ENCODE measurements at places on chromosomes 13 and 19.

DNA sequence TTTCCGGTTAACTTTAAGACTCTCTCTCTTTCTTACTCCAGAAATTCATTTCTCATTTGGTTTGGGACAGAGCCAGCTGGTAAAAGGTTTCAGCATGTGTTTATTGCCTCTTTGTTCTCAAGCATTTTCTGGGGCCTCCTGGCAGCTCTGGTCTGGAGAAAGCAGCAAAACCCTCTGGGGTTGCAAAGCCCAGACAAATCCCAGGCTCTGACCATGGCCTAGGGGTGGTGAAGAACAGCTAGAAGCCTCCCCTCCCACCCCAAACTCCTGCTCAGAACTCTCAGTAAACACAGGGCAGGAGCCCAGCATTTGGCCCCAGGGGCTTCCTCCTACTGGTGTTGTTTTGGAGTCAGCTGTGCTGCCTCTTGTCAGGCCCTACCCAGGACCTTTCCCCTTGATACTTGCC, 124.2 kb upstream of the SERP2 start:
- no peak for DNase-seq

GRCh38 chr13:77184455-77184854, 142.4 kb downstream of the MYCBP2 start:
- no peak for DNase-seq

DNA sequence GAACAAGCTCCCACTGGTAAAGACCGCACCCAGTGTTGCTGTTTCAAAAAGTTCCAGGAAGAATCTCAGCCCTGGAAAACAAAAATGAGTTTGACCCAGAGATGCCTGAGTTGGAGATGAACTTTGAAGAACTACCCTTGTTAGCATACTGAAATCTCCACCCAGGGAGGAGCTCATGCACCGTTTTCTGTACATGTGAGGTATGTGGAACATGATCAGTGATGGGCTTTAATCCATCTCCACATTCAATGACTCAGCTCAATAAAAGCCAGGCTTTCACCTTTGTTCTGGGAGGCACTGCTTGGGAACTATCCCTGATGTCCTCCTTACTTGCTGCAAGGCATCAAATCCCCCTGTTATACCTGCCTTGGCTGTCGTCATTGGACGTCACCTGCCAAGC, 279.9 kb downstream of the UQCRFS1 start:
- no peak for DNase-seq

DNA sequence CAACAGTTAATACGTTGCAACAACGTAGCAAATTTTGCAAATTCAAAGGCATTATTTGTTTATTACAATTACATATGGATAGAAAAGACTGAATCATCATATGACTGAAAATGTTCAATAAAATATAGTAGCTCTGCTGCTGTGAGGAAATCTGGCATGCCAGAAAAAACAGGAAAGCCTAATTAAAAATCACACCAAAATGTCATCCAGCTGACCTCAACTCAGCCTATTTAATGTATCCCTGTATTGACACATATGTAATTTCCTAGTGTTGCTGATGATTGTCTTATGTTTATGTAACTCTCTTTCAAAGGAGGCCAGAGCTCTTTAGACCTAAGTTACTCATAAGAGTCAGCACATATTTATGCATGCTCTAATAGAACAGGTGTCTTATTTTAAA, 495.0 kb downstream of the PCDH17 start:
- no peak for DNase-seq

DNA sequence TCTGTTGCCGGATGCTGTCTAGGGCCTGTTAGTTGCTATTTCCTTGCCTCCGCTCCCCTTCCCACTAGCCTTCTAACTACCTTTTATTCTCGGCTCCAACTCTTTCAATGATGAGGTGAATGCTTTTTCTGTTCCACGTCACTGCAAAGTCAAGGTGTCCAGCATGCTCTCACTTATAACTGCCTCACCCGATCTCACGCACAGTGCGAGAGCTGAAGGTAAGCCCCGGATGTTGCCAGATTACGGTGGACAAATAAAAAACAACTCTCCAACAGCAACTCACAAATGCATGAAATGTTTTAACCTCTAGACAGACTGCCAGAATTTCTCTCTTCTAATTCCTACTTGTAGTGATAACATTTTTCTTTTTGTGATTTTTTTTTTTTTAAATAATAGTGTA, 169.9 kb downstream of the STK24 start:
- no peak for DNase-seq

DNA sequence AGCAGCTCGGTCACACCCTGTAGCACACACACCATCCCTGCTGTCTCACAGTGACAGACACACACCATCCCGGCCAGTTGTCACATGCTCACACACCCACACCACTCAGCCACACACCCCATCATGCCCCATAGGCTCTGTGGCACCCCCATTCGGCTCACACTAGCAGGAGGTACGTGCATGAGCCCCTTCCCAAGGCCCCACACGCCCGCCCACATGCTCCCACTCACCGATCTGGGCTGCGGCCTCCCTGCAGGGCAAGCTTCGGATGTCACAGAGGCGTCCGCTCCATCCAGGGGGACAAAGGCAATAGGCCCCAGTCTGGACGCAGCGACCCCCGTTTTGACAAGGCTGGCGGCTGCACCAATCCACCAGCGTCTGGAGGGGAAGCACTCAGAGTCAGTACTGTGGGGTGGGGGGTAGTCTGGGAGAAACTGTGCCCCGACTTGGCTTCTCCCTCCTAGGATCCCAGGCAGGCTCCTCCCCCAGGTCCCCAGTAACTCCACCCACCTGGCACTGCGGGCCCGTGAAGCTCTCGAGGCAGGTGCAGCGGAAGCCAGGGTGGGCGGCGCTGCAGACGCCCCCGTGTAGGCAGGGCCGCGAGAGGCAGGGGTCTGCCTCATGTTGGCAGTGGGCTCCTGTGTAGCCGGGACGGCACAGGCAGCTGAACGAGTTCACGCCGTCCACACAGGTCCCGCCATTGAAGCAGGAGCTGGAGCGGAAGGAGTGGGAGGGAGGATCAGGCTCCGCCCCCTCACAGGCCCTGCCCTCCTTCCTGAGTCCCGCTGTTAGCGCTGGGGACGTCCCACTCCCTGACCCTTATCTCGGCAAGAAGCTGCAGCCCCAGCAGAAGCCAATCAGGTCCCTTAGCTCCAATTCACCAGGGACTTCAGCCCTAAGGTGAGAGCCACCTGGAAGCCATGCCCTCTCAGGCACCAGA, 20.1 kb downstream of the NOTCH3 start:
- DNase-seq: no peak

DNA sequence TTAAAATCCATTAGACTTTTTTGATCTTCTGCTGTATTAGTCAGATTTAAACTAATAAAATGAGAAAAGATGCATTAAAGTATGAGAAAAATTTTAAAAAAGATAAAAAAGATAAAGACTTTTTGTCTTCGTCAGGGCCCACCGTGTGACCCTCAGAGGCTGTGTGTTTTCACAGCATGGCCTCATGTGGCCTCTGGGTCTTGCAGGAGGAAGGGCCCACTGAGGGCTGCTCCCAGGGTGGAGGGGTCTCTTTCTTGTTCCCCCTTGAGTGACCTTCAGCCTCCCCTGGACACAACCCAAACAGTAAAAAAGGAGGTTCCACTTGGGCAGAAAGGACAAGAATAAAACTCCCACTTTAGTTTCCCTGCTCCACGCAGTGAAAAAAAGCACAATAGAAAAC, 57.1 kb upstream of the RANBP3 start:
- DNase-seq: no peak

DNA sequence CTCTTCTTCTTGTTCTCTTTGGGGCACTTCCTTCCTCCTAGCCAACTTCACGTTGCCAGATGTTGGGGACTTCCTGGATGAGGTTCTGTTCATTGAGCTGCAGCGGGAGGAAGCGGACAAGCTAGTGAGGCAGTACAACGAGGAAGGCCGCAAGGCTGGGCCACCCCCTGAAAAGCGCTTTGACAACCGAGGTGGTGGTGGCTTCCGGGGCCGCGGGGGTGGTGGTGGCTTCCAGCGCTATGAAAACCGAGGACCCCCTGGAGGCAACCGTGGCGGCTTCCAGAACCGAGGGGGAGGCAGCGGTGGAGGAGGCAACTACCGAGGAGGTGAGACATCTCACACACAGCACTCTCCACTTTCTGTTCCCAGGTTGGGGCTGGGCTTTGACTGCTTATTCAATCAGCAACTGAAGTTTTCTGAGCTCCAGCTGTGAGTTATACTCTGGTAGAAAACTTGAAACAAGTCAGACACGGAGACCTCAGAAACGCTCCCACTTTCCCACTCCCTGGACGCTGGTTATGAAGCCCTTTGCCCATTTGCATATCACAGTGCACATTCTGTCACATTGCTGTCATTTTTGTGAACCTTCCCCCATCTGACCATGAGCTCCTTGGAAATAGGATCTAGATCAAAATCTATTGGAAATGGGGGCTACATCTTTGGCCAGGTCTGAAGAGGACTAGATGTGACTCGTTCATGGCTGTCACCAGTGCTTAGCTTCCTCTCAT, 7.2 kb upstream of the CCDC97 start:
- no peak for DNase-seq

GRCh38 chr19:54464044-54464629, 559 bp upstream of the LENG9 start:
- DNase-seq: peak; percentile 97

DNA sequence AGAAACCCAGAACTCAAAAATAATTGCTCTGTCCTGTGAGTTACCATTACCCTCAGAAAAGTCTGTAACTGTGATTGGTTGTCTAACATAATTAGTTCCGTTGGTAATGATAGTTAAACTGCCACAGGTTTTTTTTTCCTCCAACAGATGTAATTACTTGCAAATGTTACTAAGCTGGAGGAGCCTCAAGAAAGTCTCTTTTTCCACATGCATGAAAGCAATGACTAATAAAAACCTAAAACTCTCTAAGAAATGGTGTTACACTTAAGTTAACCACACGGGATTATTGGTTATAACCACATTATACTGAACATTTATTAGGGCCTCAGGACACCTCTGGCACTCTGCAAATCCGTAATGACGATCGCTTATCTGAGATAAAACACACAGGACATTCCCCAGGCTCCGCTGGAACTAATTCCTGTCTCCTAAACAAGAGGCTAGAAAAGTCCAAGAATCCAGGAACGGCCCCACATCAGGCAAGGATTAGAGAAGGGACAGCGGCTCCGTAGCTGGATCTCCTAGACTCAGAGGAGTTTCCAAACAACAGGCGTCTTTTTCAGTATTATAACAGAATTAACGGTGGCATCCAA, 753 bp downstream of the ZNF235 start:
- DNase-seq: no peak

DNA sequence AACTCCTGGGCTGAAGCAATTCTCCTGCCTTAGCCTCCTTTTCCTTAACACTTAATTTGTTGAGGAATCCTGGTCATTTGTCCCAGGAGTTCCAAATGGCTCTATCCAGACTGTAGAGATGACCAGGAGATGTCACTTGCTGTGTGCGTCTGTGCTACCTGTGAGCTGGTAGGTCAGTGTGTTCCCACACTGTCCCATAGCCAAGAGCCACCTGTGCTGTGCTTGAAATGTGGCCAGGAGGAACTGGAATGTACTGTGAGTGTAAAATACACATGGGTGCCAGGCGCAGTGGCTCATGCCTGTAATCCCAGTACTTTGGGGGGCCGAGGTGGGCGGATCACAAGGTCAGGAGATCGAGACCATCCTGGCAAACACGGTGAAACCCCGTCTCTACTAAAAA, 29.4 kb upstream of the KDM4B start:
- DNase-seq: no peak

- DNase-seq: no peak
Observed at GRCh38 chr19:4957981-4958380, 10.9 kb upstream of the KDM4B start.

GRCh38 chr13:109809216-109809932, 23.0 kb upstream of the IRS2 start:
- DNase-seq: no peak

DNA sequence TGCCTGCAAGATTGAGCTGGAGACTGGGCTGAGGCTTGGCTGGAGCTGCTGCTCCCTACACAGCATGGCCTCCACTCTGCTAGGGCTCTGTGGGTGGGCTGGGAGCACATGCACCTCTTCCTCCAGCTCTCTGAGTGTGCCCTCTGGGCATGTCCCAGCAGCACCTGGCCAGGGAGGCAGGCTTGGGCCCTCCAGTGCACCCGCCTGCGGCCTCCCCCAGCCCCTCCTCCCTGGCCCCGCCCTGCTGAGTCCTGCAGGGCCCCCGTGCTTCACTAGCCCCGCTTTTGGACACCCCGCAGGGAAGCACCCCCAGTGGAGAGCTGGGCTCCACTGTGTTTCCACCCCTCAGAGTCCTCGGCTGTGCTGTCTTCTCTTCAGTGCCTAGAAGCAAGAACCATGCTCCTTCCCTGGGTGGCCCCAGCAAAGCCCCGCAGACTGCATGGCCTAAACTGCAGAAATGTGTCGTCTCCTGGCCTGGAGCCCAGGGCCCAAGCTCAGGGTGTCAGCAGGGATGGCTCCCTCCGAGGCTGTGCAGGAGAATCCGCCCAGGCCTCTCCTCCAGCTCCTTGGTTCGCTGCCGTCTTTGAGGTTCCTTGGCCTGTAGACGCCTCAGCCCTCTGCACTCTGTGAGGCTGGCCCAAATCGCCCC, 5.0 kb upstream of the TEX29 start:
- DNase-seq: no peak

DNA sequence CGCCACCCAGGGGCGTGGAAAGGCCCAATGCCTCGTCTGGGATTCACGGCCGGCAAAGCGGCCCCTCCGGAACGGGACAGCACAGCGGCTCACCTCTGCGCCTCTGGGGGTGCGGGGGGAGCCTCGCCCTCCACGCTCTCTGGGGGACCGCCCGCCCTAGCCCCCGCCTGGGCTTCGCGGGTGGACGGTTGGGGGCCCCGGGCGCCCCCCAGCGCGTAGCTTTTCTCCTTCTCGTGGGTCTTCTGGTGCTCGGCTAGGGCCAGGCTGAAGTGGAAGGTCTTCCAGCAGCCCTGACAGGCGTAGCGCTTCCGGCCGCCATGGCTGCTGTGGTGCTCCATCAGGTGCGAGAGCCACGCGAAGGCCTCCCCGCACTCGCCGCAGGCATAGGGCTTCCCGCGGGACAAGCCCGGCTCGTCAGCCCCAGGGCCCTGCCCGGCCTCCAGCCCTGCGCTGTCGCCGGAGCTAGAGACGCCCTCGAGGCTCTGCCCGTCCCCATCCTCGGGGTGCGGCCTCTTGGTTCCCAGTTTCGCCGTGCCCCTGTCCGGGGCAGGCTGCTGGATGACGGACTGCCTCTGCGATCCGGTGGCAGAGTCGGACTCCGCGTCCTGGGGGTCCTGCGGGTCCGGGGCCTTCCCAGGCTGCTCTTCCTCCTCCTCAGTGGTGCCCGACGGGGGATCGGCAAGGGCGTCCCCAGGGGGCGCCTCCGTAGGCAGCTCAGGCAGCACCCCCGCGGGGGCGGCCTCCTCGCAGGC, 13.3 kb downstream of the ZSCAN18 start:
- no peak for DNase-seq
